ENCODE measurements at places on chromosomes 7 and 10. TPM values are rescaled to one million over a fixed set of nuclear protein-coding genes. Genes with fewer than 3 reads are reported as not detected.

Gene GNGT1
- not detected for total RNA-seq

Gene PRPF18
- total RNA-seq = 15.3 TPM

Gene PDE6C
- total RNA-seq = not detected

Gene PRR15
- total RNA-seq = 4.2 TPM

Gene TMEM270
- total RNA-seq = not detected

Gene TYSND1
- total RNA-seq = 17.1 TPM

Gene MOGAT3
- not detected for total RNA-seq

Gene HHEX
- 2.3 TPM for total RNA-seq

Gene PPP1R17
- not detected for total RNA-seq

Gene GRM3
- total RNA-seq = not detected

Gene ASZ1
- not detected for total RNA-seq

Gene CACNA2D1
- 78.8 TPM for total RNA-seq

Gene OIT3
- not detected for total RNA-seq

Gene NEUROD6
- not detected for total RNA-seq

Gene MINDY4
- total RNA-seq = 9.5 TPM

Gene C10orf53
- not detected for total RNA-seq

Gene BNIP3
- total RNA-seq = 357 TPM

Gene LBX1
- not detected for total RNA-seq

Gene MGAM2
- total RNA-seq = not detected

Gene ABCB1
- total RNA-seq = 0.29 TPM

Gene CEP55
- 2.2 TPM for total RNA-seq

Gene PRKCQ
- not detected for total RNA-seq

Gene C7orf57
- total RNA-seq = not detected

Gene GSTK1
- 132 TPM for total RNA-seq

Gene SMURF1
- total RNA-seq = 12.4 TPM

Gene BMS1
- total RNA-seq = 10.1 TPM

Gene MYH16
- total RNA-seq = not detected

Gene TMEM176A
- total RNA-seq = 0.54 TPM

Gene EBF3
- 22.8 TPM for total RNA-seq

Gene SFRP5
- total RNA-seq = 0.10 TPM

Gene GPC2
- total RNA-seq = not detected

Gene WASHC2C
- 29.8 TPM for total RNA-seq

Gene FAM185A
- 17.3 TPM for total RNA-seq

Gene HTR5A
- total RNA-seq = not detected

Gene TBX20
- 53.6 TPM for total RNA-seq

Gene PYROXD2
- total RNA-seq = 3.6 TPM

Gene CPN1
- total RNA-seq = not detected

Gene ATG9B
- total RNA-seq = 0.25 TPM

Gene CPA2
- not detected for total RNA-seq

Gene TRIL
- 11.6 TPM for total RNA-seq

Gene SFTPA1
- total RNA-seq = not detected

Gene WDFY4
- total RNA-seq = not detected

Gene TMEM139
- not detected for total RNA-seq

Gene SFXN4
- 29.5 TPM for total RNA-seq

Gene PLPP4
- not detected for total RNA-seq

Gene POT1
- total RNA-seq = 12.8 TPM
